ENCODE measurements at places on chromosomes 4 and X. TPM values are rescaled to one million over a fixed set of nuclear protein-coding genes. Genes with fewer than 3 reads are reported as not detected.

- H3K27ac ChIP-seq, result no peak overlapping the region
- H3K36me3 ChIP-seq, result no peaks in the 10 kb centered on the region
- H3K27me3 ChIP-seq, result no peaks in the 10 kb centered on the region
- DNase-seq, result no peak
Measured at GRCh38 chrX:145393702-145394235, 146.5 kb downstream of the SPANXN1 start.

- H3K4me3 ChIP-seq, result no peak overlapping the region
- no peaks in the 10 kb centered on the region for H3K4me1 ChIP-seq
- no peak for DNase-seq
- no peaks in the 10 kb centered on the region for H3K36me3 ChIP-seq
Measured at GRCh38 chr4:109094056-109094455, 208.4 kb downstream of the COL25A1 start.

DNA sequence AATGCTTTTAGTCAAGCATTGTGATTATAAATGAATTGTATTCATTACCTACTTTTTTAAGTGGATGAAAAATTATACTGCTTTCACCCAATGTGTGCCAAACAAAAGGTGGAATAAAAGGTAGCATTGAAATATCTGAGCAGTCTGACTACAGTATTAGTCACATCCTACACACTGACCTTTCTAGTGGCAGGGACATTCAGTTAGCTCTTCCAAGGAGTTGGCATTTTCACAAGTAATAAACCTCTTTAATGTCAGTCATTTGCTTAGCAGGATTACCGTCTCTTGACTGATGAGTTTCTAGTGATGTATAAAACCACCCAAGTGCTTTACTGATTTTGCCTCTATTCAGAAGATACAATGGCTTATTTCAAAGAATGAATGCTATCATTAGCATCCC is 687.9 kb downstream of the ARAP2 start:
- no peak overlapping the region for H3K4me3 ChIP-seq
- no peaks in the 10 kb centered on the region for H3K36me3 ChIP-seq
- no peaks in the 10 kb centered on the region for H3K4me1 ChIP-seq
- no peaks in the 10 kb centered on the region for H3K27me3 ChIP-seq
- no peak for DNase-seq
- H3K27ac ChIP-seq, result no peak overlapping the region

GRCh38 chrX:130770615-130771014 is 132.4 kb downstream of the ENOX2 start:
- no peaks in the 10 kb centered on the region for H3K36me3 ChIP-seq
- H3K27ac ChIP-seq, result peak overlapping the region; percentile 38
- peaks cover 32% of the 10 kb centered on the region for H3K4me1 ChIP-seq

- H3K27ac ChIP-seq, result peak overlapping the region; percentile 63
- H3K27me3 ChIP-seq, result no peaks in the 10 kb centered on the region
- peaks cover 44% of the 10 kb centered on the region for H3K4me1 ChIP-seq
- H3K36me3 ChIP-seq, result no peaks in the 10 kb centered on the region
Measured at GRCh38 chr4:86960557-86960961, 25.7 kb downstream of the AFF1 start.

DNA sequence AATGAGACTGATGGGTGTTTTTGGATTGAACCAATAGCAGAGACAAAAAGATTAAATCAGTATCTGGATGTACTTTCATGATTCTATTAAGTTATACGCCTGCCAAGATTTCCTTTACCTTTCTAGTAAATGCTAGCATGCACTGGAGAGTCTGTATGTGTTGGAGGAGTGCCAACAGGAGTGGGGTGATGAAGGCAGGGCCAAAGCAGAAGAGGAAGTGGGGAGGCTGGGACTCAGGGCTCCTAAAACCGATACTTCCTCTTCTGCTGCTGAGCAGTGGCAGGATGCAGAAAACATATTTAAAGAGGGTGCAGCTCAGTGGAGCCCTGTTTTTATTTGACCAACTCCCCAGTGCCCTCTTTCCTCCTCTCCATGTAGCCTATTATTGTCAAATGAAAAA is 5.6 kb downstream of the CYSLTR1 start:
- no peaks in the 10 kb centered on the region for H3K4me1 ChIP-seq
- DNase-seq, result no peak
- H3K27ac ChIP-seq, result no peak overlapping the region
- H3K4me3 ChIP-seq, result no peak overlapping the region

GRCh38 chr4:125594056-125594602 is 279.4 kb downstream of the FAT4 start:
- no peaks in the 10 kb centered on the region for H3K36me3 ChIP-seq
- no peak overlapping the region for H3K27ac ChIP-seq
- no peak for DNase-seq
- no peaks in the 10 kb centered on the region for H3K4me1 ChIP-seq
- no peaks in the 10 kb centered on the region for H3K27me3 ChIP-seq

DNA sequence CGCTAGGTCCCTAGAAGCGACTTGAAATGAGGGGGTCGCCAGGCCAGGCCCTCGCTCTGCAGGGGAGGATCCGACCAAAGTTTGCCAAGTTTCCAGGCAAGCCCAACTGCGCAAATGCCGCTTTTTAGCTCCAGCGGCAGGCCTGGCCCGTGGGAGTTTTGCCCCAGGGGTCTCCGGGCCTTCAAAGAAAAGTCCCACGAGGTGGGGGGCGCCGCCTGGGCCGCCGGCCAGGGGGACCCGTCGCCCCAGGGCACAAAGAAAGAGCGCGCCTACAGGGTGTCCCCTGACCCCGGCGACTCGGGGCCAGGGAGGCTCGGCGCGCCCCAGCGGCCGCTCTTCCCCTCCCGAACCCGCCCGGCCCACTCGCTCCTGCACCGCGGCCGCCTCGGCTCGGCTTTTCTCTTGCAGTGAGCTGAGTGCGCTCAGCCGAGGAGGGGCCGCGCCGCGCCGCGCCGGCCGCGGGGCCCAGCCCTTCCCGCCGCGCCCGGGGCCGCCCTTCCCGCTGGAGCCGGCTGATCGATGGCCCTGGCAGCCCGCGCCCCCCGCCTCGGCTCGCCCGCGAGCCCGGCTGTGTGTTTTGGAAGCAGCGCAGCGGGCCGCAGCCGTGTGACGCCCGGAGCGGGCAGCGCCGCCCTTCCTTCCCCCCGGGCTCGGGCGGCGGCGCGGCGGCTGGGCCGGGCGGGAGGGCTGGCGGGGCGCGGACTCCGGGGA is 754 bp upstream of the KLF3 start:
- no peak for DNase-seq
- peak overlapping the region; percentile 83 for H3K27ac ChIP-seq
- peak overlapping the region; percentile 71 for H3K4me3 ChIP-seq

DNA sequence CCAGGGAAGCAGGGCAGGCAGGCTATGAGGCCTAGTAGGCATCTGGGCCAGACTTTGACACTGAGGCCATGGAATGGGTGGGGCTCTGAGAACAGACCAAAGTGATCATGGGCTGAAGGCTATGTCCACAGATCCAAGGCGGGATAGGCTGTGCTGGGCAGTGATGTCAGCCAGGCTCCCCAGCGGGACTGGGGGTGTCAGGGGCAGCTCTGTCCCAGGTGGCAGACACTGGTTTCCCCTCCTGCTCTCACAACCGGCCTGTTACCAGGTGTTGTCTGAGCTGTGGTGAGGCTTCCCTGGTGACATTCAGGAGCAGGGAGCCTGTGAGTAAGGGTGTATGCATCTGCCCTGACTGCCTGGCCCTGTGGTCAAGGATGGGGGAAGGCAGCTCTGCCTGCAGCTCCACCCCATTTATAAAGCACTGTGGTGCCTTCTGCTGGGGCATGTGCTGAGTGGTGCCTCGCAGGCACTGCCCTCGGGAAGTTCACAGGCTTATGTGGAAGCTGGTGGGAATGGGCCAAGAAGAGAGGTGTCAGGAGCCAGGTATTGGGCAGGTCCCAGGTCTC is 2.9 kb downstream of the IL9R start:
- H3K27ac ChIP-seq, result no peak overlapping the region
- DNase-seq, result no peak

DNA sequence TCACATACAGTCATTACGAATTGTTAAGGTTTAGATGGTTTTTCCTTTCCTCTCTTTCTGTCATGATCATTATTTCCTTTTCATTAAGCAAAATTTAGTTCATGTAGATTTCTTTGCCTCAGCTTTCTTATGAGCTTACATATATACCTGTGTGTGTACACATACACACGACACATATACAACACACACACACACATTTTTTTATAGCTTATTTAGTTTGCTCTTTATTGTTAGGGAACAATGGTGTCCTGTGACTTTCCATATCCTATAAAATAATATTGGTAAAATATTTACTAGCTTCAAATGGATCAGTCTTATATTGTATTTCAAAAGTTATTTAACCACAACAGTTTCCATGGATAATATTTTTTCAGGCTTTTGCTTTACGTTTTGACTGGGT is 840.7 kb downstream of the PCDH18 start:
- H3K27ac ChIP-seq, result no peak overlapping the region
- H3K27me3 ChIP-seq, result no peaks in the 10 kb centered on the region
- no peak overlapping the region for H3K4me3 ChIP-seq
- DNase-seq, result no peak

- no peak for DNase-seq
- H3K36me3 ChIP-seq, result no peaks in the 10 kb centered on the region
- peaks cover 46% of the 10 kb centered on the region for H3K4me1 ChIP-seq
- H3K27ac ChIP-seq, result peak overlapping the region; percentile 77
- H3K27me3 ChIP-seq, result no peaks in the 10 kb centered on the region
Measured at GRCh38 chrX:30521440-30522182, 56.0 kb downstream of the TASL start.

GRCh38 chr4:30776451-30776850 is 56.3 kb downstream of the PCDH7 start:
- H3K36me3 ChIP-seq, result no peaks in the 10 kb centered on the region
- no peaks in the 10 kb centered on the region for H3K27me3 ChIP-seq
- H3K4me3 ChIP-seq, result no peak overlapping the region
- H3K27ac ChIP-seq, result peak overlapping the region; percentile 73

GRCh38 chr4:2354118-2354517 is 64.3 kb downstream of the ZFYVE28 start:
- no peaks in the 10 kb centered on the region for H3K4me1 ChIP-seq
- no peak overlapping the region for H3K27ac ChIP-seq
- peak; percentile 52 for DNase-seq
- no peaks in the 10 kb centered on the region for H3K36me3 ChIP-seq

GRCh38 chr4:140851032-140851636 is 94.9 kb upstream of the TBC1D9 start:
- DNase-seq, result no peak
- H3K4me1 ChIP-seq, result no peaks in the 10 kb centered on the region
- H3K4me3 ChIP-seq, result no peak overlapping the region
- no peaks in the 10 kb centered on the region for H3K36me3 ChIP-seq
- peaks cover 6% of the 10 kb centered on the region for H3K27me3 ChIP-seq
- no peak overlapping the region for H3K27ac ChIP-seq

- H3K36me3 ChIP-seq, result no peaks in the 10 kb centered on the region
- H3K27me3 ChIP-seq, result peaks cover 2% of the 10 kb centered on the region
- no peak overlapping the region for H3K27ac ChIP-seq
- no peak for DNase-seq
Measured at GRCh38 chrX:38575888-38576287, 14.5 kb downstream of the TSPAN7 start.

- H3K4me1 ChIP-seq, result peaks cover 27% of the 10 kb centered on the region
- no peak overlapping the region for H3K27ac ChIP-seq
- H3K36me3 ChIP-seq, result no peaks in the 10 kb centered on the region
- no peaks in the 10 kb centered on the region for H3K27me3 ChIP-seq
- H3K4me3 ChIP-seq, result no peak overlapping the region
Measured at GRCh38 chr4:78781924-78782323, 5.8 kb downstream of the BMP2K start.

GRCh38 chr4:152074573-152074972 is 313.8 kb upstream of the GATB start:
- H3K4me1 ChIP-seq, result peaks cover 2% of the 10 kb centered on the region
- no peak for DNase-seq
- no peaks in the 10 kb centered on the region for H3K36me3 ChIP-seq
- H3K4me3 ChIP-seq, result no peak overlapping the region

GRCh38 chr4:86452924-86453531 is 93.2 kb upstream of the MAPK10 start:
- DNase-seq, result no peak
- H3K36me3 ChIP-seq, result no peaks in the 10 kb centered on the region
- H3K27ac ChIP-seq, result peak overlapping the region; percentile 93
- peaks cover 58% of the 10 kb centered on the region for H3K4me1 ChIP-seq

- peaks cover 12% of the 10 kb centered on the region for H3K27me3 ChIP-seq
- DNase-seq, result no peak
- H3K36me3 ChIP-seq, result no peaks in the 10 kb centered on the region
- no peak overlapping the region for H3K27ac ChIP-seq
Measured at GRCh38 chr4:174697896-174698295, 131.2 kb downstream of the GLRA3 start.

DNA sequence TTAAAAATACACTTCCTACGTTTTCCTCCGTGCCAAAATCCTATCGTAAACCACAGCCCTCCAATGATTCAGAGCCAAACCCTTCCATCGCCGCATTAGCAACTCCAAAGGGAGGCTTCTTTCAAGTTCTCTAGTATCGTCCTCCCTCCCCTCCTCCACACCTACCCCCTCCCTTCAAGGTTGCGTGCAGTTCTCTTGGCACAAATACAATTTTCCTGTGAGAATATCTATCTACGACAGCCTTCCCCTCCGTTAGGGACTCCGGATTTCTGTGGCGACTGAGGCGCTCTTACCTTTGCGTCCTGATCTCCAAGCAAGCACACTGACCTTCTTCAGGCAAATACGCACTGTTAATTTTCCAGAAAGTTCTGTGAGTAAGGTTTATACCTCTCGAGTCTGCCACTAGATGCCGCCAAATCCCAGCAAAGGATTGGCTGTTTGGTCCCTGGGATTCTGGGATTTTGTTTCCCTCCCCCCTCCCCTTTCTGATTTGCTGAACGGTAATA is 1.2 kb upstream of the MORF4L2 start:
- no peak overlapping the region for H3K4me3 ChIP-seq
- peaks cover 12% of the 10 kb centered on the region for H3K36me3 ChIP-seq
- peaks cover 21% of the 10 kb centered on the region for H3K4me1 ChIP-seq
- no peak overlapping the region for H3K27ac ChIP-seq

GRCh38 chr4:100009490-100009889 is 59.4 kb upstream of the H2AZ1 start:
- no peak for DNase-seq
- H3K4me1 ChIP-seq, result peaks cover 11% of the 10 kb centered on the region
- H3K27ac ChIP-seq, result no peak overlapping the region
- H3K36me3 ChIP-seq, result no peaks in the 10 kb centered on the region

DNA sequence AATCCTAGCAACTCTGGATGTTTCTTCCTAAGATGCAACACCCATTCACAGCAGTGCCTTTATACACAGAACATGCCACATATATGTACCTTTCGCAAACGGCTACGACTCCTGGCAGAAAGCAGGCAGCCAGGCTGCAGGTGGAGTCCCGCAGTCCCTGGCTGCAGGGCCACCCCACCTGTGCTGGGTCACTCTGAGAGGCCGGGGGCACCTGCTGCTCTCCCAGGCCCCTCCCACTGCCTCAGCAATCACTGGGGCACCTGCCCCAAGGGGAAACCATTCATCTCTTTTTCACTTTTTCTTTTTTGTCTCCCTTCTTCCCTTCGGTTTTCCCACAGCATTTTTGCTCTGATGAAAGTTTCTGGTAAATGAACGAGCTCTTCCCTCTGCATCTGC is 28.0 kb downstream of the RNF212 start:
- peaks cover 3% of the 10 kb centered on the region for H3K36me3 ChIP-seq
- peaks cover 1% of the 10 kb centered on the region for H3K27me3 ChIP-seq
- DNase-seq, result no peak

The CLNK gene
- total RNA-seq, result not detected

The GATA1 gene
- total RNA-seq, result not detected

The ZNF330 gene
- 25.9 TPM for total RNA-seq

The BST1 gene
- total RNA-seq, result 0.45 TPM

The ATRX gene
- 94.7 TPM for total RNA-seq

The NHS gene
- total RNA-seq, result 11.5 TPM

The KLB gene
- total RNA-seq, result not detected

The NAA11 gene
- not detected for total RNA-seq

The SLC2A9 gene
- total RNA-seq, result 0.72 TPM

The DAPP1 gene
- total RNA-seq, result not detected

The PDK3 gene
- 47.5 TPM for total RNA-seq

The SLC4A4 gene
- total RNA-seq, result 12.8 TPM
